A549 treated with DMSO at 1 μM for 4 hours (cell line): ENCODE measurements at places on chromosomes 4 and X. TPM values are rescaled to one million over a fixed set of nuclear protein-coding genes. Genes with fewer than 3 reads are reported as not detected.

TLR10 gene
- 0.05 TPM in 3 of 5 replicates, not detected in the others for total RNA-seq

TASL gene
- not detected in 5 replicates for total RNA-seq

ARMCX2 gene
- total RNA-seq = 0.05 to 0.06 TPM in 2 of 5 replicates, not detected in the others

RTL3 gene
- 0.06 TPM in 1 of 5 replicates, not detected in the others for total RNA-seq

RS1 gene
- total RNA-seq = not detected in 5 replicates

REELD1 gene
- total RNA-seq = not detected in 5 replicates

ANK2 gene
- 0.76 to 1.2 TPM (median 0.94 TPM) in 5 replicates for total RNA-seq

CYBB gene
- total RNA-seq = 0.03 to 0.07 TPM (median 0.05 TPM) in 4 of 5 replicates, not detected in the other

AADAT gene
- 8.3 to 9.1 TPM (median 8.8 TPM) in 5 replicates for total RNA-seq

UGT2B10 gene
- 0.10 TPM in 1 of 5 replicates, not detected in the others for total RNA-seq

SOWAHB gene
- not detected in 5 replicates for total RNA-seq

C4orf36 gene
- total RNA-seq = 0.64 to 1.4 TPM (median 1.0 TPM) in 5 replicates

TKTL2 gene
- total RNA-seq = not detected in 5 replicates

MAGEA2B gene
- 0.12 TPM in 1 of 5 replicates, not detected in the others for total RNA-seq

TEX11 gene
- not detected in 5 replicates for total RNA-seq

CYLC1 gene
- not detected in 5 replicates for total RNA-seq

FAM90A26 gene
- not detected in 5 replicates for total RNA-seq

LINC00632 gene
- total RNA-seq = 2.4 to 3.6 TPM (median 2.8 TPM) in 5 replicates

HMX1 gene
- 0.13 to 0.23 TPM (median 0.15 TPM) in 4 of 5 replicates, not detected in the other for total RNA-seq

UBA6 gene
- 16.5 to 27.4 TPM (median 22.1 TPM) in 5 replicates for total RNA-seq

PCDH11X gene
- 0.01 to 0.02 TPM (median 0.02 TPM) in 3 of 5 replicates, not detected in the others for total RNA-seq

CAPN6 gene
- not detected in 5 replicates for total RNA-seq

ZNF185 gene
- total RNA-seq = 6.3 to 8.1 TPM (median 7.4 TPM) in 5 replicates

CRMP1 gene
- 1.7 to 2.7 TPM (median 2.1 TPM) in 5 replicates for total RNA-seq

MAGEE2 gene
- total RNA-seq = not detected in 5 replicates

PRDM8 gene
- 0.32 to 0.67 TPM (median 0.42 TPM) in 5 replicates for total RNA-seq

CCDC120 gene
- 2.7 to 4.6 TPM (median 3.9 TPM) in 5 replicates for total RNA-seq

PDLIM3 gene
- total RNA-seq = 0.10 to 0.32 TPM (median 0.26 TPM) in 5 replicates

DGAT2L6 gene
- total RNA-seq = not detected in 5 replicates

ETDB gene
- total RNA-seq = not detected in 5 replicates

TMPRSS11A gene
- not detected in 5 replicates for total RNA-seq

FHDC1 gene
- total RNA-seq = 0.38 to 0.62 TPM (median 0.42 TPM) in 5 replicates

CABS1 gene
- not detected in 5 replicates for total RNA-seq

SFRP2 gene
- total RNA-seq = not detected in 5 replicates

CT47A1 gene
- not detected in 5 replicates for total RNA-seq

ARMCX1 gene
- 0.24 to 0.38 TPM (median 0.35 TPM) in 5 replicates for total RNA-seq

ZNF157 gene
- 0.03 TPM in 1 of 5 replicates, not detected in the others for total RNA-seq

RPS6KA6 gene
- total RNA-seq = 5.2 to 7.6 TPM (median 7.6 TPM) in 5 replicates

NMU gene
- total RNA-seq = 0.31 to 0.60 TPM (median 0.56 TPM) in 5 replicates

SOX3 gene
- not detected in 5 replicates for total RNA-seq

CENPVL2 gene
- total RNA-seq = not detected in 5 replicates

CENPI gene
- 8.9 to 14.7 TPM (median 13.2 TPM) in 5 replicates for total RNA-seq

CXCL9 gene
- not detected in 5 replicates for total RNA-seq

NAA15 gene
- total RNA-seq = 26.1 to 38.4 TPM (median 32.1 TPM) in 5 replicates

USP17L10 gene
- not detected in 5 replicates for total RNA-seq

TFDP3 gene
- not detected in 5 replicates for total RNA-seq

BBS12 gene
- 2.7 to 3.7 TPM (median 3.0 TPM) in 5 replicates for total RNA-seq

LRAT gene
- 0.05 to 0.12 TPM (median 0.09 TPM) in 4 of 5 replicates, not detected in the other for total RNA-seq

DRD5 gene
- not detected in 5 replicates for total RNA-seq

CT45A5 gene
- total RNA-seq = 0.08 to 0.19 TPM in 2 of 5 replicates, not detected in the others

GUCY1B1 gene
- total RNA-seq = 0.17 to 0.38 TPM (median 0.26 TPM) in 5 replicates

SATL1 gene
- total RNA-seq = not detected in 5 replicates

ARHGAP6 gene
- total RNA-seq = not detected in 5 replicates

HSD17B13 gene
- 0.05 to 0.07 TPM (median 0.05 TPM) in 3 of 5 replicates, not detected in the others for total RNA-seq

COL4A5 gene
- 10.2 to 14.2 TPM (median 13.7 TPM) in 5 replicates for total RNA-seq

ARSJ gene
- total RNA-seq = 4.8 to 6.3 TPM (median 5.5 TPM) in 5 replicates
